Natural killer cell treated with Interleukin-12 subunit alpha and Interleukin-12 subunit beta and Interleukin-15 and Interleukin-18, amount 100 ng/mL, for 72 hours (primary cell): ENCODE measurements at places on chromosomes 7 and 10. TPM values are rescaled to one million over a fixed set of nuclear protein-coding genes. Genes with fewer than 3 reads are reported as not detected.

The ADAMTS14 gene
- total RNA-seq, result 0.07 TPM

- no peak for DNase-seq
Observed at GRCh38 chr7:85094046-85094725, 92.7 kb downstream of the SEMA3D start.

The SPDYE16 gene
- 0.36 TPM for total RNA-seq

DNA sequence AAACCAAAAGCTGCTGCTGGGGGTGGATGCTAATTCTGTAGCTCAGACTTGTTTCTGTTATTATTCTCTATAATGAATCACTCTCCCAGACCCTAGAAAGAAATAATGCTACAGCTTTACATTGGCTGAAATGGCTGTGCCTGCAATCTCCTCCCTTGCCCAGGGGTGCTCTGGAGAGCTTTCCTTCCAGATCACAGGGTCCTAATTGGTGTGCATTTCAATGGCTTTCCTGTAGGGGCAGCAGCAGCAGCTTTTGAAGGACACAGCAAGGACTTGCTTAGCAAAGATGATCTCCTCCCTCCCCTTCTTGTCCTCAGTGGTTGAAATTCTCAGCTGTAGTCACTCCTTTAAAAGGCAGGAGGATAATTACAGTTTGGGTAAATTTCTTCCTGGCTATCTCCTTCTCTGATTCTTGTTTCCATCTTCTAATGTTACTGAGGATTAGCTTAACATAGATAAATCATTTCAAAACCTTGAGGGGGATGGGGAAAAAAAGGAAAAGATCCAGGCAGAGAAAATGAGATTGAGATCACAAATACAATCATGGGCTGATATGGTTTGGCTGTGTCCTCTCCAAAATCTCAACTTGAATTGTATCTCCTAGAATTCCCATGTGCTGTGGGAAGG lies 120.2 kb upstream of the CTTNBP2 start:
- DNase-seq, result no peak
